CD4-positive, alpha-beta T cell treated with Interferon alpha-2 for 1 hour (primary cell): ENCODE measurements at places on chromosomes 3 and 15.

- DNase-seq: no peak
These were observed 6.8 kb upstream of the RARRES1 start for GRCh38 chr3:158739078-158739477.

GRCh38 chr15:89172921-89173320 is 48.5 kb downstream of the RLBP1 start:
- no peak for DNase-seq

DNA sequence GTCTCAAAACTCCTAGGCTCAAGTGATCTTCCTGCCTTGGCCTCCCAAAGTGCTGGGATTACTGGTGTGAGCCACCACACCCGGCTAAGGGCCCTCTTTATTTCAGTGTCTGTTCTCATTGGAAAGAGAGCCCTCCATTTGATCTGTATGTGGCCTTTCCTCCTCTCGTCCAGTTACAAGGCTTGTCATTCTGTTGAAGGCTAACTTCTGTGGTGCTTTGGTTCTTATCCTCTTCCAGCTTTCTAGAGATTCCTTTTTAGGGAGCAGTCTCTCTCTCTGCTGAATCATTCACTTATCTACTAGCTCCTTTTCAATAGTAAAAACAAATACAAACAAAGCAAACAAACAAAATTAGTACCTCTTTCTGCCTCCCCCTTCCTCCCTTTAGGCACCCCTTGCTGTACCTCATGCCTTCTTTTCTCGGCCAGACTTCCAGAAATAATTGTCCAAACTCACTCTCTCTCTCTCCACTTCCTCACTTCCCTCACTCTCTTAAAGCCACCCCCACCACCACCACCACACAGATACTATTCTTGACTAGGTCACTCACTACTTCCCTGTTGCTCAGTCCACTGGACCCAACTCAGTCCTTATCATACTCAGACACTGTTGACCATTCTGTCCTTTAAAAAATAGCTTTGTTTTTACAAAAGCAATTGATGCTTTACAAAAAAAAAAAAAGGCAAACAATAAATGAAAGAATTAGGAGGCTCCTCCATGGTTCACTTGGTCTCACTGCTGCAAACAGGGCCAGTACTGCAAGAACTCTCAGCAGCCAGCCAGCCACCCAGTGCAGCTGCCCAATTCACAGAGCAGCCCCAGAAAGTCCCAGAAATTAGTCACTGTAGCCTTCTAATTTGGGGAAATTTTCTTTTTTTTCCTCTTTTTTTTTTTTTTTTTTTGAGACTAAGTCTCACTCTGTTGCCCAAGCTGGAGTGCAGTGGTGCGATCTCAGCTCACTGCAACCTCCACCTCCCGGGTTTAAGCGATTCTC is 31.7 kb upstream of the RAB11A start:
- DNase-seq: no peak

DNA sequence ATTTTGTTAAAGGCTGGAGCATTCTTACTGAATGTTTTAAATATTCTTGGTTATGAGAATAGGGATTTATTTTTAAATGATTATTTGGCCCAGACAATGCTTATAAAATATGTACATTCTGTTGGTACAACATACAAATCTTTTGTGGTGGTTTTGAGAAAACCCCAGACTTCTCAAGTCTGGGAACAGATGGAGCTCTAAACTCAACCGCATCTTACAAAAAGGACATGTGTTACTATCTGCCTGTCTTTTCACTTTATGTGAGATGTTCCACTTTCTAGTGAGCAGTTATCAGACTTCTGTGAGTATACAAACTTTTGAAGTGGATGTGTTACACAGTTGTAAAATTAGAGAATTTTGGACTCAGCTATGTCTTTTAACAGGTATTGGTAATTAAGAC is 135.5 kb upstream of the RBMS3 start:
- DNase-seq: no peak

GRCh38 chr3:88984256-88984655 is 123.2 kb upstream of the EPHA3 start:
- DNase-seq: no peak

DNA sequence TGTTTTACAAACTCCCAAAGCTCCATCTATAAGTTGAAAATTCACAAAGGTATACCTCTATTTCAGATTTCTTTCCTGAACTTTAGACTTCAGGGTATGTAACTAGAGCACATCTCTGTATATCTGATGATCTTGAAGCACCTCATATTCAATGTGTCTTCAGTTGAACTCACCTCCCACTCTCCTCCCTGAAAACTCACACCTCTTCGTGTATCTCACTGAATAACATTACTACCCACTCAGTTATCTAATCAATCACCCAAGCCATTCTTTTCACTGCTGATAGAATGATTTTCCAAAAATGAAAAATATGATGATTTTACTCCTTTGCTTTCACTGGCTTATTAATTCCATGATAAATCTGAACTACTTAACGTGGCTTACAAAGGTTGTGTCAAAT is 52.9 kb downstream of the GTPBP8 start:
- DNase-seq: no peak

DNA sequence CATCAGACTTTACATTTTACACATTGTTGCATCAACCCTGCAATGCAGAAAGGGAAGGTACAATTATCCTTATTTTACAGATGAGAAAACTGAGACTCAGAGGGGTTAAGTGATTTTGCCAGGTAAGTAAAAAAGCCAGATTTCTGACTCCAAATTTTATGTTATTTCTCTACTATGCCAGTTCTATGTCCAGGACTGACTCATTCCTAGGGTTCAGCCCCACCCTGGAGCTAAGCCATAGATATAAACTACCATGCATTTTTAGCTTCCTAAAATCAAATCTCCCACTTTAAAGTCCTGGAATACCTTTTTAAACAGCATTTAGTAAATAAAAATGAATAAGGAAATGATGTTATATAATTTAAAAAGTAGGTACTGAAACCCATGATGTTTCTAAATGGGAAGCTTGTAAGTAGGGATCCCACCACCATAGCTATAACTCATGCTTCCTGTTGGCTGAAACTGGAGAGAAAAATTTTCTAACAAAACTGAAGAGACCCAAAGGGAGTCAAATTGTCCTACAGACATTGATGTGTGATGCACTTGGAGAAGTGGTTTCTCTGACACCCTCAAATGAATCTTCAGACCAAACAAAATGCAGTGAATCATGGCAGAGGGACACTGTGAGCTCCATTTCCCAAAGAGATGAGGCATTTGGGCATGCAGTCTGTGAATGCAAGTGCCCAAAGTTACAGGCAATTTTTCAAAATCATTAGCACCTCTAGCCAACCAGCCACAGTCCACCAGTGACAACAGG is 301.7 kb upstream of the UMPS start:
- DNase-seq: no peak

DNA sequence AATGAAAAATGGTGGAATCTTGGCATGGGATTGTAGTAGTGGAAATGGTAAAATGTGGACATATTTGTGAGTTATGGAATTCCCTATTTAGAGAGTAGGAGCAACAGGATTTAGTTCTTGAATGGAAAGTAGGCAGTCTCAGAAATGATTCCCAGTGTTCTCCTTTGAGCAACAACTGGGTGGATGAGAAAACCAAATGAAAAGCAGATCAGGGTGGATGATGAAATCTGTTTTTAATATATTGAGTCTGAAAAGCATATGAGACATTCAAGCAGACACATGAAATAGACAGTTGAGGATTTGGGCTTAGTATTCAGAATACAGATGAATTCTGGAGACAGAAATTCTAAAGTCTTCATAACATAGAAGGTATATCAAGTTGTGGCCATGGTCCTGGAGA is 451.3 kb downstream of the LPP start:
- DNase-seq: no peak

DNA sequence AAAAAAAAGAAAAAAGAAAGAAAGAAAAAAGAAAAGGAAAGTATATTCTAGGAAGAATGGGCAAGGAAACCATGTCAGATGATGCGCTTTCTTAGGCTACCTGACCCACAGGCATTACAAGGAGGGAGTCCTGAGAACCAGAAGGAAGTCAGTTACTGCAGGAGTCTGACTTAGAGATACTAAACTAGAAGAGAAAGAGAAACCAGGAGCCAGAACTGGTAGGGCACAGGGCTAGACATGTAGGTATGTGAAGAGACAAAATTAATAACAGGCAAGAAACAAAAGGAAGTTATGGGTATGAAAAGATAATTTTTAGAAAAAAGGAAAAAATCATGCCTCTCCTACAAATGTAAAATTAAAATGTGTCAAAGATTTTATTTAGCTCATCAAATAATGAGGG is 63.3 kb upstream of the LRRN1 start:
- no peak for DNase-seq

DNA sequence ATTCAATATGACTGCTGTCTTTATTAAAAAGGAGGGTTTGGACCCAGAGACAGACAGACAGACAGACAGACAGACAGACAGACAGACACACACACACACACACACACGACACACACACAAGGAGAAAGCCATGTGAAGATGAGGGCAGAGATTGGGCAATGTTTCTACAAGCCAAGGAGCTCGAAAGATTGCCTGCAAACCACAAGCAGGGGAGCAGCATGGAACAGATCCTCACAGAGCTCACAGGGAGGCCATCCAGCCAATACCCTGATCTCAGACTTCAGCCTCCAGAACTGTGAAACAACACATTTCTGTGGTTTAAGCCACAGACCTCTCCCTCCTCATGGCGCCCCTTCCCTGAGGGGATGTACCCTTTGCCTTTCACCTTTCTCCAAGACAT is 35.8 kb upstream of the ABHD2 start:
- no peak for DNase-seq

- no peak for DNase-seq
These were observed 83.7 kb upstream of the IL12A start for GRCh38 chr3:159904911-159905310.
